ENCODE measurements at places on chromosomes 16 and 17. TPM values are rescaled to one million over a fixed set of nuclear protein-coding genes. Genes with fewer than 3 reads are reported as not detected.

GRCh38 chr17:16474012-16474725 lies 17.8 kb downstream of the LRRC75A start:
- no peak for DNase-seq

GRCh38 chr16:721765-722540 lies 1.0 kb downstream of the ANTKMT start:
- DNase-seq: no peak

- DNase-seq: no peak
Observed at GRCh38 chr16:57711-58110, 4.1 kb downstream of the SNRNP25 start.

DNA sequence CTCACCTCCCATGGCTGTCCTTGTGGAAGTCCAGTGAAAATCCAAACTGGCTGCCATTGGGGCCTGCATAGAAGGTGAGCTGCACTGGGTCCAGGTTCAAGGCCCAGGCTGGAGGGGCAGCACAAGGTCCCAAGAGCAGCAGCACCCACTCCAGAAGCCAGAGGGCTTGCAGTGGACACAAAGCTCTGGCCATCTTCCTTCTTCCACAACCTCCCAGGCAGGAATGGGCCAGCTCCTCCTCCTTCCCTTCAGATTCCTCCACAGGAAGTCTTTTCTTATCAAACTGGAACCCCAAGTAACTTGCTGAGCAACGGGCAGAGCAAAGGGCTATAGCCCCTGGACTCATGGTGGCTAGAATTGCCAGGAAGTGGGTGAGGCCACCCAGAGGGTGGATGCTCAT lies at the start of gene ITGA2B:
Gene ITGA2B, minus strand, starts transcription at position 369 of the 400 bp plus-strand sequence. Its CDS starts 176 bp downstream, at position 193.
- no peak for DNase-seq

DNA sequence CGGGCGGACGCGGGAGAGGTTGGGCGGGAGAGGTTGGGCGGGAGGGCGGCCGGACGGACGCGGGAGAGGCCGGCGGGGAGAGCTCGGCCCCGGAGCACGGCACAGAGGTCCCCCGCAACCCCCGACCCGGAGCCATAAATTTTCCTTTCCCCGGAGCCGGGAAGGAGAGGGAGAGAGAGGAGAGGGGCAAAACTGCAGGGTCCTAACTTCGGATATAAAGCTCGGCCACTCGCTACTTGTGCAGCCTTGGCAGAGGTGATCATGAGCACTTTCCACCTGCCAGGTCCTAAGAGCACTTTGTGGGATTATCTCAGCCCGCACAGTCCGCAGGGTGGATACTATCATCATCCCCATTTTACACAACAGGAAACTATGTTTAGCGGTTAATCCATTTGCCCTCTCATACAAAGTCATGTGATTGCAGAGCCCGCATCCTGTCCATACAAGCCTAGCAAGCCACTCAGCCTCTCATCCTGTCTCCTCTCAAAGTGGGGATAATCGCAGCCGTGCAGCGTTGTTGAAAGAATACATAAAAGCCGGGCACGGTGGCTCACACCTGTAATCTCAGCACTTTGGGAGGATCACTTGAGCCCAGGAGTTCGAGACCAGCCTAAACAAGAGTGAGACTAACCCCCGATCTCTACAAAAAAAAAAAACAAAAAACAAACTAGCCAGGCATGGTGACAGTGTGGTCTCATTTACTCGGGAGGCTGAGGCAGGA lies 780 bp upstream of the DCAKD start:
- no peak for DNase-seq

- DNase-seq: no peak
Observed at GRCh38 chr17:19502517-19502916, 31.1 kb upstream of the SLC47A1 start.

- no peak for DNase-seq
Observed at GRCh38 chr16:64754279-64754678, 367.6 kb downstream of the CDH11 start.

DNA sequence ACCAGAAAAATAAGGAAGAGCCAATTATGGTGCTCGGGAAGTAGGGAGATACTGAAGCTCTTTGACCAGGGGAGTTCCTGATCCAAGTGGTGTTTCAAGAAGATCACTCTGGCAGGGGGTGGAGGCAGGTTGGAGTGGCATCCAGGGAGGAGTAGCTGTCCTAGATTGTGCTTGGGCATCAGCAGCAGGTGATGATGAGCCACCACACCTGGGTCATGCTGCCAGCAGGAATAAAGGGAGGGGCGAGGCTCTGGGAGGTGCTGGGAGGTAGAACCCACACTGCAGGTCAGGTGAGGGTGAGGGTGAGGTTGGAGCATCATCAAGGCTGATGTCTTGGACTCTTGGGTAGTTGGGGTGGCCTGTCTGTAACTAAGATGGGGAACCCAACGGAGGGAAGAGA lies 35.4 kb upstream of the ADGRG1 start:
- no peak for DNase-seq

PPP1R27 gene
- polyA plus RNA-seq: 0.18 TPM

TRAPPC2L gene
- 90.5 TPM for polyA plus RNA-seq

CBX4 gene
- 9.3 TPM for polyA plus RNA-seq

CCL8 gene
- polyA plus RNA-seq: not detected

All from naive B cell (primary cell).